ENCODE measurements at places on chromosomes 7 and 10.

- no peak for DNase-seq
Observed at GRCh38 chr10:74244097-74244685, 93.2 kb downstream of the ADK start.

- no peak for DNase-seq
Observed at GRCh38 chr10:103254538-103255325, 9.0 kb downstream of the RPEL1 start.

- no peak for DNase-seq
Observed at GRCh38 chr10:128519581-128519980, 393.4 kb upstream of the MKI67 start.

GRCh38 chr7:1544896-1545416 lies 11.0 kb downstream of the TMEM184A start:
- no peak for DNase-seq

DNA sequence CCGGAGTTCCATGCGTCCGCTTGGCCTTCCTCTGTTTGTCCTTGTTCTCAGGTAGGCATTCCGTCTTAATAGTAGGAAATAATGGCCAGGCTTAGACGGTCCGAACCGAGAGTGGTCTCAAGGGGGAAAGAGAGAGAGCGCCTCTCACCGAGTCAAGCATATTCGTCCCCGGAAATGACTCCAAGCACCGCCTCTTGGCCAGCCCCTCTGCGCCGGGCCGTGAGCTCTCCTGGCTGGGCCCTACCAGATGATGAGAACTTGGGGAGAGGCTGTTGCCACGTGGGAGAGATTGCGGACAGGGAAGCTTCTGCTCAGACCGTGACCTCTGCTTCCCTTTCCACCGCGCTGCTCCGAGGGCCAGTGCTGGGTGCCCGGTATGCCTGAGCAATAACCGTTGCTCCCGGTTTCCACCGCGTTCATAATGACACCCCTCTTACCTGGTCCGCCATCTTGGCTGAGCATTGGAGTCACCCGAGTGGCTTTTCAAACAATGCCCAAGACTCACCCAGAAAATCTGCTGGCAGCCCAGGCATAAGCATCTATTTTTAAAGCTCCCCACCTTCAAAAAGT lies 251.1 kb upstream of the SHH start:
- DNase-seq = no peak

DNA sequence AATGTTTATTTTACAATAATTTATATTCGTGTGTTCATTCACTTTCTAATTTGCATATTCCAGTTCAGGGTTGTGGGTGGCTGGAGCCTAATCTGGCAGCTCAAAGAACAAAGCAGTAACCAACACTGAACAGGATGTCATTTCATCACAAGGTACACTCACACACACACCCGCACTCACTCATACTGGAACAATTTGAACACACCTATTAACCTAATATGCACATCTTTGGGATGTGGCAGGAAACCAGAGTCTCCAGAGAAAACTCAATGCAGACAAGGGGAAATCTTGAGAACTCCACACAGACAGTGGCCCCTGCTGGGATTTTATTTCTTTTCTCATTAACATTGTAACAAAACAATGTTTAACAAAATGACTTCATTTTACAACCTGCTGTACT lies 97.4 kb downstream of the TWIST1 start:
- DNase-seq = no peak

DNA sequence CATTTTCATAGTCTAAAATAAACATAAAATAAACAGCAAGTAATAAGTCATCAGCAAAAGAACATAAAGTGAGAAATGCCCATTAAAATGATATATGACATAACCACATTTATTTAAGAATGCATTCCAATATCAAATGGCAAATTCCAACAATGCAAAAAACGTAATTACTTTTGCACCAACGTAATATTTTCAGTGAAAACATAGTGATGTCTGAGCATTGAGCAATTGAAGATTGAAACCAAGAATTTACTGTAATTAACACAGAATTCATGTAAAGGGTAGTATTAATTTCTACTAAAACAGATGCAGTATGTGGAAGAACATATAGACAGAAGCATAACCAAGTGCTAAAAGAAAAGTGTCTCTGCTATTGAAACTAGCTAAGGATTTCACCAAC lies 123.0 kb upstream of the TNS3 start:
- no peak for DNase-seq

GRCh38 chr7:151839451-151839921 lies 37.4 kb downstream of the PRKAG2 start:
- no peak for DNase-seq

GRCh38 chr10:99161165-99161564 lies 74.5 kb downstream of the HPSE2 start:
- no peak for DNase-seq

Measured in stimulated activated CD8-positive, alpha-beta memory T cell treated with anti-CD3 and anti-CD28 coated beads, Interleukin-7, amount 100 ng/mL, for 1 hour (primary cell).